ENCODE measurements at places on chromosomes 16 and 17. TPM values are rescaled to one million over a fixed set of nuclear protein-coding genes. Genes with fewer than 3 reads are reported as not detected.

DNA sequence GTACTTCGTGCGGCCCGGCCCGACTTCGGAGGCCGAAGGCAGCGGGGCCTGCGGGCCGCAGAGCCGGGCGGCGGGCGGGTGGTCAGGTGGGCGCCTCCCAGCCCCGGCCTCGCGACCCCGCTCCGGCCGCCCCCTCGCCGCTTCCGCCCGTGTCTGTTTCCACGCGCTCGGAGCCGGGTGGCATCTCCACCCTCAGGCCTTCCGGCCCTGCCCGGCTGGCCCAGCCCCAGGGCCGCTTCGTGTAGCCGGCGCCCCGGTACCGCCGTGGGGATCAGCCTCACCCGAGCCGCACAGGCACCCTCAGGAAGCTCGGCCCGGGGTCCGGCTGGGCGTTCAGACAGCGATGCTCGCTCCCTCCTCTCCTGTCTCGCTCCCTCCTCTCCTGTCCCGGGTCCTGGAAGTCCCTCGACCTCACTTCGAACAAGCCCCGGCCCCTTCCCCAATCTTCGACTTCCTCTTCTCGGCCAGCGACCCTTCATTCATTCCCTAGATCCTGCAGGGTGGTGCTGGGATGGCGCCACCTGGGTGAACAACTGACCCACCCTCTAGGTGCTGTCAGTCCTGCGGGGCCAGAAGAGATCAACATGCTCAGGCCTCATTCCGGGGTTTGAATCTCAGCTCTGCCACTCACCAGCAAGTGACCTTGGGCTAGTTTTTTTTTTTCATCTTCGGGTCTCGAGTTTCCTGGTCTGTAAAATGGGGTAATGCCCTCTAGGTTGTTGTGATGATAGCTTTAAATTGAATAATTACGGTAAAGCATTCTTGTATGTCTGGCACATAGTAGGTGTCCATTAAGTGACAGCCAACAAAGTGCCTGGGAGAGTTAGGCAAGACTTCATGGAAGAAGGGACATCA lies 610 bp downstream of the VPS4A start:
- DNase-seq = peak; percentile 72

DNA sequence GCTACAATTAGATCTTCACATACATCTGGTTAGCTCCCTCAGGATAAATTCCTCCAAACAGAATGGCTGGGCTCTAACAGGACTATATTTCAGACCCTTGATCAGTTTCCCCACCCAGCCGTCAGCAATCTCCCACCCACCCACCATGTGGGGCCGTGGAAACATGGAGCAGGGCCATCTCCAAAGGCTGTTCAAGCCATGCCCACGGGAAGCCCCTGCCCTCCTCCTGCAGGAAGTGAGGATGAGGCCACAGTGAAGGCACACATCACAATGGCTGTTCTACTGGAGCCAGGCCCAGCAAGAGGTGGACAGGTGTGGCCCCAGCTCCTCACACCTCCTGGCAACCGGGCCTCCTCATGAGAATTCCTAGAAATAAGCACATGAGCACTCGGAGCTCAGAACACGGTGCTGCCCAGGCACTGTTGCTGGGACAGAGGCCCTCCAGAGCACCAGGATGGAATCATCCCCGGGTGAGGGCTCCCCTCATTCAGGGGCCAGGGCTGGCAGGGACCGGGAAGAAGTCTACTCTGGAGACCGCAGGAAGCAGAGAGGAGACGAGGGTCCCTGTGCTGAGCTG lies at the start of gene LITAFD:
Gene LITAFD, plus strand, starts transcription at position 311 of the 577 bp plus-strand sequence. CDS start 2,005 bp downstream, outside the sequence.
- no peak for DNase-seq

GRCh38 chr16:1379304-1380076 lies 27.8 kb downstream of the GNPTG start:
- no peak for DNase-seq

GRCh38 chr17:61856035-61856434 lies 7.3 kb downstream of the BRIP1 start:
- no peak for DNase-seq

- DNase-seq = no peak
Measured at GRCh38 chr17:6046431-6046830, 23.7 kb upstream of the WSCD1 start.

GRCh38 chr17:79441356-79442160 lies 169.3 kb downstream of the RBFOX3 start:
- DNase-seq = no peak

DNA sequence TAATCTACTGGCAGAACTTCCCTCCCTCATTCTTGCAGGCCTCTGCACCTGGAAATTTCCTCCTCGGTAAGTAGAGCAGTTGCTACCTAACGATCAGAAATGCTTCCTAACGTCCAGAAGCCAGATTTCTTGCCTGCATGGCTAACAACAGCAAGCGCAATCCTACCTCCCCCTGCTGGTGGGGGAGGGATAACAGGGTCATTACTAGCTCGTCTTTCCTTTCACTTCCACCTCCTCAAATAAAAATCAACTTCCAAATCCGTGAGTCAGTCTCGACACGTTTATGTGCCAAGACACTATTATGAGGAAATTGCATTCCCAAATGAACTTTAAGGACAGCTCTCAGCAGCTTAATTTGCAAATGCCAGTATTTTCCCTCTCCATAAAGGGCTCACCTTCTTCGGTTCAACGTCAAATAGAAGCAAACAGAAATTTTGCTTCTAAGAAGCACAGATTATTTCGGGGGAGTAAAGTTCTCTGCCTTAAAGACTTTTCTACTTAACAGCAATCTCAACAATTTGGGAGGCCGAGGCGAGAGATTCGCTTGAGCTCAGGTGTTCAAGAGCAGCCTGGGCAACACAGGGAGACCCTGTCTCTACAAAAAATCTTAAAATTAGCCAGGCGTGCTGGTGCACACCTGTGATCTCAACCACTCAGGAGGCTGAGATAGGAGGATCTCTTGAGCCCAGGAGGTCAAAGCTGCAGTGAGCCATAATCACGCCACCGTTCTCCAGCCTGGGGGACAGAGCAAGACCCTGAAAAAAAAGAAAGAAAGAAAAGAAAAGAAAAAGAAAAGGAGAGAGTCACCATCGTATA lies 188.6 kb upstream of the PSMD7 start:
- DNase-seq = peak; percentile 59

DNA sequence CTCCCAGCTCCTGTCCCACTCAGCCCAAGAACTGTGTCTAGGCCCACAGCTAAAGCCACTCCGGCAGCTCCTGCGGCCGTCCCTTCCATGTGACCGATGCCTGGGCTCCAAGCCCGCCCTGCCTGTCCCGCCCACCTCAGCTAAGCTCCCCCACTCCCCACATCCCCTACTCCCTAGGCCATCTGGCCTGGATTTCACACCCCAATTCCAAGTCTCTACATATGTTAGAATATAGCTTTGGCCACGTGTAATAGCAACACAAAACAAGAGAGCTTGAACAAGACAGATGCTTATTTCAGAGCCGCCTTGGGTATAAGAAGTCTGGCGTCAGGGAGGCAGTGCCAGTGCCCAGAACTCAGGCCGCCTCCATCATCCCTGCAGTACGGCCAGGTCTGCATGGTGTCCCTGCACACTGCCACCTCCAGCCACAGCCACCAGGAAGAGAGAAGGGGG lies 30.0 kb upstream of the USP22 start:
- DNase-seq = no peak

DNA sequence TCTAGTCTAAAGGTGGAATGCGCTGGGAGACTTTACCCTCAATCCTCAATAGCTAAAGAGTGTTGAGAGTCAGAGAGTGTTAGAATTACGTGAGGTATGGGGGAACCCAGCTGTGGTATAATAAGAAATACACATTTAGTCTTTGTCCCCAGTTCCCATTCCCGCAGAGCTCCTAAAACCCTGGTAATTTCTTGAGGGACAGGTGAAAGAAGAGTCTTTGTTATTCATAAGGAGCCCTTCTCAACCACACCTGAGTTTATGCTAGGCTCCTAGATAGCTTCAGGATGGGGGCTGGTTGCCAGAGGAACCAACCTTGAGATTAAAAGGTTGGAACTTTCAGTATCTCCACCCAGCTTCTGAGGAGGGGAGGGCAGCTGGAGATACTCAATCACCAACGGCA lies 5.8 kb downstream of the ZNF18 start:
- no peak for DNase-seq

- peak; percentile 55 for DNase-seq
Measured at GRCh38 chr16:14003074-14003570, 68.0 kb upstream of the MRTFB start.

DNA sequence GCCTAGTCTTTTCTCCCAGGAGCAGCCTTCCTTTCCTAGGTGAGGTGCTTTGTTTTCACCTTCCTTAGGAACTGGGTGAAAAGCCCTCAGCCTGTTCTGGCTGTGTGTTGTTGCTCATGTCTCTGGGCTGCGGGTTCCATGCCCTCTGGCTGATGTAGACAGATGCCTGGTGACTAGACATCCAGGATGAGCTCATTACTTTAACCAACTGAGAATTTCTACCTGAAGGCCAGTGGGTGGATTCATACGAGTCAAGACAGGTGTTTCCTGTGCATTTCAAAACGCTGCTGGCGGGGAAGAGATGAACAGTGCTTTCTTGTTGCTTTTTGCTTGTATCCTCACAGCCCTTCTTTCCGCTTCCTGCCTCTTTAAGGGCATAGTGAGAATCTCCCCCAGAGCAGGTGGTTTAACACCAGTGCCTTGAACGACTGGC lies 22.3 kb downstream of the SAP30BP start:
- DNase-seq = no peak

- no peak for DNase-seq
Measured at GRCh38 chr17:28615260-28615940, 1.4 kb upstream of the RSKR start.

DNA sequence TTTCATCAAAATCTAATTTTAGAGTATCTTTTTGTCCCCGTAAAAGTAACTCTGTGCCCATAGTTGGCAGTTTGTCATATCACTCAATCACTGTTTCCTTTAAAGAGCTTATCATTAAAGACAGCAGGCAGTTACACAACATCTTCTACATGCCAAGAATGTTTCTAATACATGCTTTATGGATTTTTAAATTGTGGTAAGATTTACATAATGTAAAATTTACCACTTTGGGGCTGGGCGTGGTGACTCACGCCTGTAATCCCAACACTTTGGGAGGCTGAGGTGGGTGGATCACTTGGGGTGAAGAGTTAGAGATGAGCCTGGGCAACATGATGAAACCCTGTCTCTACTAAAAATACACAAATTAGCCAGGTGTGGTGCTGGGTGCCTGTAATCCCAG lies 687.2 kb downstream of the WWOX start:
- DNase-seq = no peak

DNA sequence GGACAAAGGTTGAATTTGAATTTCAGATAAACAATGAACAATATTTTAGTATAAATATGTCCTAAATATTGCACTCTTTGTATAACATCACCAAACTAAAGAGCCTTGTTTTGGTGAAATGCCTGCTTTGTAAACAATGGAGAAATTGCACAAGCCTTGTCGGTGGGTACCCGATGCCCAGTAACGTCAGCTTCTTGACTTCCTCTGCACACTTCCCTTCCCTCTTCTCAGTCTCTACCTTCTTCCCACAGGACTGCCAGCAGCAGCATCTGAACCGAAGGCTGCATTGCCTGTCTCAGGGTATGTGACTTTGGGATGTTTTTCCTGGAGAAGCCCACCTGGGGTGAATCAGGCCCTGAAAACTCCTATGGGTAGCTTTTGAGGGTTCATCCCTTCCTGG lies 113.9 kb downstream of the UTP18 start:
- DNase-seq = no peak

DNA sequence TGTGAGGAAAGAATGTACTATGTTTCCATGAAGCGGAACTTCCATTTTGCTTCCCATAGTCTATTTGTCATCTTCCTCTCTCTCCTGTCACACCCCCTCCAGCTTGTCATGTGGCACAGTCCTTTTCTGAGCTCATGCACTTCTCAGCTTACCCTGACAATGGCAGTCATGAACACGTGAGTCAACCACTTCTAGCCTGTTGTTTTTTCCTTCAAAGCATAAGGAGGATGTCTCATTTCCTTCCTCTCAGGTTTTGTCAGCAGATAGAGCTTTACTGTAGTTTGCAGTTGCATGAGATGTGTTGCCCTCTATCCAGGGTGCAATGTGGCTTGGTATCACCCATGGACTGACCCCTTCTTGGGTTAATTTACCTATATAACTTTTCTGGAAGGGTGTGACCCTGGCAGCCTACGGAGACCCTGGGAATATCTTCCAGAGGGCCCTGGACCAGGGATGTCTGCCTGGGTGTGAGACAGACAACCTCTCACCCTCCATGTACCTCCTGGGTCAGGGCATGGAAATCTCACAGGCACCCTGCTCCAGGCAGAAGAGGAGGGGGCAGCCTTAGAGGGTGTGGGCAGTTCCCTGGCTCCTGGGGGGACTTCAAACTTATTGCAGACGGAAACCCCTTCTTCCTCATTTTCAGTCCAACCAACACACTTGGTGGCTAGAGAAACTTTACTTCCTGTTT lies 4.0 kb upstream of the ZNF267 start:
- no peak for DNase-seq

GRCh38 chr17:51803161-51803560 lies 355.4 kb downstream of the CA10 start:
- no peak for DNase-seq

DNA sequence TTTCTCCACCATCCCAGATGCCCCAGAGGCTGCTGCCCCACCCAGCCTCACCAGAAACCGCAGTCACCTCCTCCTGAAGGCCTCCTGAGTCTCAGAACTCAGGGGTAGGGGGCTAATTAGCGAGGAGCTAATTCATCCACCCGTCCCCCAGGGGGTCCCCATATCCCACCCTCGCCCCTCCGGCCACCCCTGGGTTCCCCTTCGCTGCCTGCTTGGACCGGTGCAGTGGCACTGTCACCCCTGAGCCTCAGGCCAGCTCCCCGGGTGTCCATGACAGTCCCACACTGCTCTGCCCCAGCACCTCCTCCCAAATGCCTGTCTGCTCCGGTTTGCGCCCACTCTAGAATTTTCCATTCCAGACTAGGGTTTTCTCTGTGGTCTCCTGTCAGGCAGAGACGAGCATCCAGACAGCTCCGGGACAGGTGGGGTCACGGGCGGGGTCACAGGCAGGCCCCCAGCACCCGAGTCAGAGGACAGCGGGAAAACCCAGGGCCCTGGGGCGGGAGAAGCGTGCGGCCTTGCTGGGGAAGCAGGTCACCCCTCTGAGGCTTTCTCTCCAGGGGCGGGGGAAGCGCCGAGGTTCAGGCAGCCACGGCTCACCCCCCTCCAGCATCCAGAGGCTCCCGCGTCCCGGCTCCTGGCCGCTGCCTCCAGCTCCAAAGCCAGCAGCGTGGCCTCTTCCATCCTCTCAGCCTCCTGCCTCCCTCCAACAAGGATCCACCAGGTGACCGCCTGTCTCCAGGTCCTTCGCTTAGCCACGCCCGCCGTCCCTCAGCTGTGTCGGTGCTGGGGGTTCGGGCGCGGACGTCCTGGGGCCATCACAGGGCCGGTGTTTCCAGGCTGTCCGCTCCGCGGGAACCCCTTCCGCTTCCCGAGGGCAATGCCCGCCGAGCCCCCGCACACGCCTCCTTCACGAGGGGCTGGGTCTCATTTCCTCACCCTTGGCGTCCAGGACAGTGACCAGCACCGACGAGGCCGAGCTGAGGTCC lies 3.1 kb upstream of the PERCC1 start:
- no peak for DNase-seq

The ABCA8 gene
- 27.9 TPM for total RNA-seq

The QRICH2 gene
- total RNA-seq = 2.0 TPM

The RGS9 gene
- total RNA-seq = 10.0 TPM

The SLC25A11 gene
- 32.6 TPM for total RNA-seq

The HBM gene
- total RNA-seq = 1.1 TPM

The PITPNM3 gene
- 1.3 TPM for total RNA-seq

The SNN gene
- total RNA-seq = 3.5 TPM

The IGF2BP1 gene
- 0.56 TPM for total RNA-seq

The TEDC2 gene
- 0.66 TPM for total RNA-seq

All from right lobe of liver (tissue), 6 donors.